Right renal pelvis (tissue), 4 donors: ENCODE measurements at places on chromosomes 16 and 17. TPM values are rescaled to one million over a fixed set of nuclear protein-coding genes. Genes with fewer than 3 reads are reported as not detected.

DNA sequence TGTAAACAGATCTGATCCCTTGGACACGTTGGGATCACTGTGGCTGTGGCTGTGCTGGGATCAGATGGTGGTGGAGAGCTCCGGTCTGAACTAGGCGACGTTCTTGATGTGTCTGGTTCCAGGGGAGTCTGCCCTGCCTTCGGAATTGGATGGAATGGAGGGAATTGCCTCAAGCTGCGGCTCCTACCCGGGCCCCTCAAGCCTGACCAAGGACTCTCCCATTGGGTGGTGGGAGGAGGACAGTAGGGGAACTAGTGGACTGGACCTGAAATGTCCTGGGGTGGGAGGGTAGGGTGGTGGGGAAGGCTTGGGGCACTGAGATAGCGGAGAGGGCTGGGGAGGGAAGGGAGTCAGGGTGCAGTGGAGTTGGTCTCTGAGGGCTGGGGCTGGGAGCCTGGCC, 3.2 kb upstream of the UBALD1 start:
- DNase-seq, result no peak

The CORO1A gene
- polyA plus RNA-seq, result 9.2 TPM

The JPH3 gene
- polyA plus RNA-seq, result 0.53 TPM

DNA sequence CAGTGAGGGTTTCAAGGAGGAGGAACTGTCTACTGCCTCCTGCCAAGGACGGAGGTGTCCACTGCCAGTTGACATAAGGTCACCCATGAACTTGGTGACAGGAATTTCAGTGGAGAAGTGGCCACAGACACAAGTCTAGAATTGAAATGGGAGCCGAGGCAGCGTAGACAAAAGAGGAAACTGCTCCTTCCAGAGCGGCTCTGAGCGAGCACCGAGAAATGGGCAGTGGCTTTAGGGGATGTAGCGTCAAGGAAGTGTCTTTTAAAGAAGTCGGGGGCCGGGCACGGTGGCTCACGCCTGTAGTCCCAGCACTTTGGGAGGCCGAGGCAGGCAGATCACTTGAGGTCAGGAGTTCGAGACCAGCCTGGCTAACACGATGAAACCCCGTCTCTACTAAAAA, 3.1 kb upstream of the SERPINF1 start:
- no peak for DNase-seq

DNA sequence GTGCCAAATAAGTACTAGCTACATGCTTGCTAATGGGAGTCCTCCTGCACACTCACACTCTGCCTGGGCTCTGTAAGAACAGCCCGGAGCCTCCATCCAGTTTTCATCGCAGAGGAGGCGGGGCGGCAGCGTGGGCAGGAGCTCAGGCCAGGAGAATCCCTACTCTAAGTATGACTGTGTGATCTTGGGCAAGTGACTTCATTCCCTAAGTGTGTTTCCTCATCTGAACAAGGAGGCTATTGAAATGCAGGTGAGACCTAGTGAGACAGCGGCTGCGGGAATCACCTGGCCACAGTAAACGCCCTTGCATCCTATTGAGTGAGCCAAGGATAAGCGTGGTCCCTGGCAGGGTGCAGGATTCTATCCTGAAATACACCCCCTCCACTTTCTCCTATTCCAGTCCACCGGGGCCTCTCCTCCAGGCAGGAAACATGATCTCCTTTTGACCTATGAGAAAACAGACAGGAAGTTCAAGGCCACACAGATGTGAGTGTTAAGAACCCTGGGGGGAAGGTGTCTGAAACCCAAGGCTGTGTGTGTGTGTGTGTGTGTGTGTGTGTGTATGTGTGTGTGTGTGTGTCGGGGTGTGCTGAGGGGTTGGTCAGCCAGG, 5.2 kb upstream of the RAI1 start:
- no peak for DNase-seq

- no peak for DNase-seq
These were observed 91.8 kb upstream of the CLEC18A start for GRCh38 chr16:69859105-69859989.

DNA sequence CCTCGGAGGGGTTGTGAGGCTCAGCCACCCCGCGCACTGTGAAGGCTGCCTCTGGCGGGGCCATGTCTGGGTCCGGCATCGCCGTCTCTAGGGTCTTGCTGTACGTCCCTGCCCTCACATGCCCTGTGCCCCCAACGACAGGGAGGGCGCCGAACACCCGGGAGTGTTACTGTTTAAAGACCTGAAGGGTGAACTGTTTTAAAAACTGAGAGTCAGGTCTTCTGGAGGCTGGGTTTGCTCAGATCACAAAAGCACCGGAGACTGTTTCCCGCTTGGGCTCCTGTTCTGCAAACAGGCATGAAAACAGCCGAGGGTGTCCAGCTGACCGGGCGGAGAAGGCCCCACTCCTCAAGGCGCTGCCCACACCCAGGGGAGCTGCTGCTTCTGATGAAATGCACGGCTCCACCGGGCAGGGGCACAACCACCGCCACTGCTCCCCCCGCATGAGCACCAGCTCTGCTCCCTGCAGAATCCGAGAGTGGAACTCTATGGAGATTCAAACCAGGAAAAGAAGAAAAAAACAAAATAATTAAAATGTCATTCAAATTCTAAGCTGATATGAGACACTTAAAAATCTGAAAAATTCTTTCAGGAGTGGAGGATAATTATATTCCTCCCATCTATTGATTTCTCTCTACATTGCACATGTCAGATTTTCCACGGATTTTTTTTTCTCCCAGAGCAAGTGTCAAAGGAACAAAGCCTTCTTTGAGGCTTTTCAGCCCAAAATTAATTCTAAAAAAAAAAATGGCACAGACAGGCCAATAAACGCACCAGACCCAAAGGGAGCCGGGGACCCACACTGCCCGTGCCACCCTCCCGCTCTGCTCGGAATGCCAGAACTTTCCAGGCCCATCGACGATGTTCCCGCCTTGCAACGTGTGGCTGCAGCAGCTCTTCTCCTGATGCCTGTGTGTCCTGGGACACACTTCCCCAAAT, 74.3 kb downstream of the LMF1 start:
- DNase-seq, result no peak

DNA sequence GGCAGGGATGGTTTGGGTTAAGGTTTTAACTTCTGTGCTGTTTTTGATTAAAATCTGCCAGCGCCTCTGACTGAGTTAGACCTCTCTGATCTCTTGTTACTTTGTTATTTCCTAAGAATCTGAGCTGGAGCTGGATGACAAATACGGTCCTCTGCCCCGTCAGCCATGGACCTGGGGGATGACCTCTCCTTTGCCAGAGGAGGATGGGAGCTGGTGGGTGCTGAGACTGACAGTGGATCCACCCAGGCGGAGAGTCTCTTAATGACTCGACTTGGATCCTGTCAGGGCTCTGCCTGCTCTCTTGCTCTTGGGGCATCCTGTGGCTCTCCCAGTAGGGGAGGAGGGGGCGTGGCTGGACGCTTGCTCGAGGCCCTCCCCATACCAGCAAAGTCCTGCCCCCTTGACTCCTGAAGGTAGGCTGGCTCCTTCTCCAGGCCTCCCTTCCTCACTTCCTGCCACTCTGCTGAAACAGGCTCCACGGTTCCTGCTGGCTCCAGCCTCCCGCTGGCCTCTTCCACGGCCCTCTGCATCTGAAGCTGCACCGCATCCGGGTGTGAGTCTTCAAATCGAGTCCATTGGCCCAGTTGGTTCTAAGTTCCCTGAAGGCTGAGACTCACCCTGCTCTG, 24.8 kb upstream of the MAP3K14 start:
- DNase-seq, result no peak

DNA sequence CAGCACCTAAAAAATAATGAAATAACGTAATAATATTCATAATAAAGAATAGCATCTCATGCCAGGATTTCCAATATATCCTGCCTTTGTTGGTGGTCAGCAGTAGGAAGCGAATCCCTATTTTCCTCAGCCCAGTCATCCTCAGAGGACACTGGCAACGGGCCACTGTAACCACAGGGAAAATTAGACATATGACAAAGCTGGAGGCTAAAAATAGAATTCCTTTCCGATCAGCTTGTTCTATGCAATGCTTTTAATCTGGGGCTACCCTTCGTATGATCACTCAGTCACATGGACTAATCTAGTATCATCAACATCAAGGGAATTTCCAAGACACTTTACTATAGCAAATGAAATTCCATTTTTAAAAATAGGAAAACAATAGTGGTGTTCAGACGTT, 246.9 kb upstream of the KCNJ16 start:
- DNase-seq, result no peak

The CD300A gene
- 0.86 TPM for polyA plus RNA-seq

DNA sequence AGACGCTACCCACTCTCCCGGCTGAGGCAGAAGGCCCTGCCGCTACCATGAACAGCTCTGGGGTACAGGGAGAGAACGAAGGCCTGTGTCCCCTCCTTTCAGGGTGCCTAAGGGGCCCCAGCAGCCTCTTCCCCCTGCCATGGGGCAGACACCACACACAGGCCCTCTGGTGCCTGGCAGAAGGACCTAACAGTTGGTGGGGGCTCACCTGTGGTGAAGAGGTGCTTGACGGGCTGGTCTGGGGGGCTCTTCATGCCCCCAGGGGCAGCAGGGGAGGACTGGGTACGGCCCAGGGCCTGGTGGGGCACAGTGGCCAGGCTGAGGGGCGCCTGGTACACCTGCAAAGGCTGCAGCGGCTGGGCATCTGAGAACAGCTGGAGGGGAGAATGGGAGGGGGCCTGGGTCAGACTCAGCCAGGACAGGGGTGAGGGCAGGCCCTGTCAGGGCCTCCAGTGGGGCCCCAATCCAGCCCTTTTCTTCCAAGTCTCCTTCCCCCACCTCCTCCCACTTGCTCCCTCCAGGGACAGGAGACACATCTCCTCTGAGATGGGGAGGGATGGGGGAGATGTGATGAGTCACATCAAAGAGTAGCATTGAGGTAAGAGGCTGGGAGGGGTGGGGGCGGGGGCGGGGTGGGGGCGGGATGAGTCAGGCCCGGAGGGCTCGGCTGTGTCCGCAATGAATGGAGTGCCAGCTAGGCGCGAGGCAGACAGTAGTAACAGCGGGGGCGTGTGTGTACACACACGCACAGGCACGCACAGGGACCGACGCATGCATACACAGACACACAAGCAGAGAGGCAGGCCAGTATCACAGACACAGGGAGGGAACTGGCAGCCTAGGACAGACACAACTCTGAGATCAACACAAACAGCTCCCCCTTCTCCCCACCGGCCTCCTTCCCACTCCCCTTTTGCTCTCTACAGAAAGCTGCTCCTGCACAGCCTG, 16.1 kb downstream of the G6PC3 start:
- no peak for DNase-seq

The ESRP2 gene
- polyA plus RNA-seq, result 27.5 TPM
